Heart left ventricle (tissue), 16 donors: ENCODE measurements at places on chromosomes 13 and 19. TPM values are rescaled to one million over a fixed set of nuclear protein-coding genes. Genes with fewer than 3 reads are reported as not detected.

The PPM1N gene
- 0.56 TPM for total RNA-seq

The FAAP24 gene
- 2.6 TPM for total RNA-seq

The ZIC5 gene
- total RNA-seq = not detected

The CGB3 gene
- total RNA-seq = not detected

The ERICH6B gene
- total RNA-seq = not detected

GRCh38 chr13:24192057-24192810 is 31.7 kb downstream of the SPATA13 start:
- DNase-seq = no peak

- no peak for DNase-seq
Measured at GRCh38 chr19:28633319-28634018, 579.5 kb downstream of the UQCRFS1 start.

GRCh38 chr19:52155596-52156359 is 15.6 kb downstream of the ZNF836 start:
- no peak for DNase-seq

DNA sequence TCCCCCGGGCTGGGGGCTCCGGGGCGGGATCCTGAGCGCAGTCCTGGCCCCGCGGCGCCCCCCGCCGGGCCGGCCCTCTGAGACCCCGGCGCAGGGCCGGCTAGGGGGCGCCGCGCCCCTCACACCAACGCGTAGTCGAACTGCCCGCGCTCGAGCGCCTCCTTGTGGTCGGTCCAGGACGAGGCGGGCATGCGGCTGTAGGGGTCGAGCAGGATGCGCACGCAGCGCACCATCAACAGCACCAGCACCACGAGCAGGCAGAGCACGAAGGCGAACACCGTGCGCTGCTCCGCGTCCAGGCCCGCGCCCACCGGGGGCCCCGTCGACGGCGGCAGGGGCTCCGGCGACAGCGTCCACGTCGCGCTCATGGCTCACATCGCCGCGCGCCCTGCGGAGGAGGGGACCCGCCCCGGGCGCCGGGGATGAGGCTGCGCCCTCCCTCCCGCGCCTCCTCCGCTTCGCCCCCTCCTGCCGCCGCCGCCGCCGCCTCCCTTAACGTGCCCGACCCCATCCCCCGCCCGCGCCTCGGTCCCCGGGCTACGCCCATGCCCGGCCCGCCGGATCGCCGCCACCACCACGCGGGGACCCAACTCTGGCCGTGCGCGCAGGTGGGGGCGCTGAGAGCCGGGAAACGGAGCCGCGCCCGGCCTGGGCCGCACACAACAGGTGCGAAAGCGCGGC is 624 bp downstream of the CTXN1 start:
- peak; percentile 54 for DNase-seq

DNA sequence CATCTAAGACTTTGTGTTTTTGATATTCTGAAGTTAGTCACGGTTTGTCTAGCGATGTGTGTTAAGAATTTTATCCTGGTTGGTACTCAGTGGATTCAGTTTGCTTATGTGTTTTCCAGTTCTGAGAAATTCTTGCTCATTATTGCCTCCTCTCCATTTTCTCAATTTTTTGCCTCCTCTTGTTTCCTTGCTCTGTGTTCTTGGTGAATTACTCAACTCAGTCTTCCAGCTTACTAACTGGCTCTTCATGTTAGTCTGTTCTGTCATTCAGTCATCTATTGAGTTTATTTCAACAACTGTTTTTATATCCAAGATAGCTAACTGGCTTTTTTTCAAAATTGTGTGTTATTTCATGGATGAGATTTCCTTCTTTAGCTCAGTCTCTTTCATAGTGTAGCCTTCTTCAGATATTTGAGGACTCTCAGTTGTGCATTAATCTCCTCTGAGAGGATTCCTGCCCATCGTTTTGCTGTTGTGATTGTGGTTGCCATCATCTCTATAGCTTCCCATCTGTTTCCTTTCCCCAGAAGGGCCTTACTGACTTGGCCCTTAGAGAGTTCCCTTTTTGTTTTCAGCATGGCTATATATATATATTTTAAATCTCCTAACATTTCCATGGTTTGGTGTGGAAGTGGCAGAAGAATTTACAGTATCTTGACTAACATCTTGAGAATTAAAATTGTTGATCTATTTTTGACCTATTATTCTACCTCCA is 6.2 kb downstream of the SETDB2 start:
- no peak for DNase-seq

GRCh38 chr13:75666646-75667351 is 30.7 kb downstream of the LMO7 start:
- no peak for DNase-seq

- DNase-seq = no peak
Measured at GRCh38 chr19:38650911-38651584, 3.6 kb downstream of the ACTN4 start.

DNA sequence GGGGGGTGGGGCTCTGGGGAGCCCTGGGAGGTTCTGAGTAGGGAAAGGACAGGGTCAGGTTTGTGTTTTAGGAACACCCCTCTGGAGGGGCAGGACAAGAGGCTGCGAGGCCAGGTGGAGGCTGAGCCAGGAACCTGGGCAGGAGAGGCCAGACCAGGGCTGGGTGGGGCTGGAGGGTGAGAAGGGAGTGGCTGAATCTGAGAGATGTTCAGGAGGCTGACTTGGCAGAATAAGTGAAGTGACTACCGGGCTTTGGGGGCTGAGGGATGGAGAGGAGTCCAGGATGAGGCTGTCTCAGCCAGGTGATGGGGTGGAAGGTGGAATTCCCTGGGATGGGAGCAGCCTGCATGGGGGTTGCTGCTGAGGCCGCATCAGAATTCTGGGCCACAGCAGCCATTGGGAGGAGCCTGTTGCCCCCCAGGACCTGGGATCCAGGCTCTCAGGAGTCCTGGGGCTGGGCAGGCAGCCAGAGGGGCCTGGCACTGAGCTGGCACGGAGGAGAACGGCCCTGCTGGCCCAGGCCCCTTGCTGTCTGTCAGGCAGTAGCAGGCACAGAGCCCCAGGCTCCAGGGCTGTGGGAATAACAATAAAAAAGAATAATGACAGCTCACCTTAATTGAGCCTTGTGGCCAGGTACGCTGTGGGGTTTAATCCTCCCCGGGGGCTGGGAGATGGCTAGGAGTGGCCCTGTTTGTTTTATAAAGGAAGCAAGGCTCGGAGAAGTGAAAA is 3.3 kb downstream of the PPP5C start:
- peak; percentile 46 for DNase-seq

DNA sequence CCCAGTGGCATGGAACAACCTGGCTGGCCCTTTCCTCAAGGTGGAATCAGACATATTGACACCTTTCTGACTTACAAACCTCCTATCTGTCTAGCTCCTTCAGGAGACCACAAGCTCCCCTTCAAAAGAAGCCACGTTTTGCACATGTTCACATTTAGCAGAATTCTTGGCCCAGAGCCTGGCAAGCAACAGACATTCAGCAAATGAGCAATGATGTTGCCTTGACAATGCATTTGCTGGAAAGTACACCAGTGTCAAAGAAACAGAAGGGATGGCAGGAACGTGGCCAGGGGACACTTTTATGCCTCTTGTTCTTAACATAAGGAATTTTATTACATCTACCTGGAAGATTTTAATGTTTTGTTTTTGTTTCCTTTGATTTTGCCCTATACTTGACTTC is 85.5 kb upstream of the FGF14 start:
- DNase-seq = no peak

- no peak for DNase-seq
Measured at GRCh38 chr19:41030651-41031050, 39.6 kb downstream of the CYP2B6 start.

- no peak for DNase-seq
Measured at GRCh38 chr19:19628501-19629134, 598 bp upstream of the LPAR2 start.
